H9 (cell line): ENCODE measurements at places on chromosomes 12 and 14. TPM values are rescaled to one million over a fixed set of nuclear protein-coding genes. Genes with fewer than 3 reads are reported as not detected.

GRCh38 chr14:72578514-72578913 lies 315.4 kb downstream of the DPF3 start:
- no peak for DNase-seq

- no peak for DNase-seq
These were observed 880.3 kb upstream of the MGAT4C start for GRCh38 chr12:87136330-87136976.

The MSI1 gene
- 91.5 and 93.2 TPM in 2 replicates for total RNA-seq

The SLC17A8 gene
- total RNA-seq = not detected in 2 replicates

GRCh38 chr14:45426685-45427282 lies 173.8 kb upstream of the MIS18BP1 start:
- DNase-seq = peak; percentile 37

The PIP4P1 gene
- total RNA-seq = 38.5 and 41.6 TPM in 2 replicates

GRCh38 chr12:103728323-103728722 lies 112.7 kb downstream of the NT5DC3 start:
- no peak for DNase-seq

DNA sequence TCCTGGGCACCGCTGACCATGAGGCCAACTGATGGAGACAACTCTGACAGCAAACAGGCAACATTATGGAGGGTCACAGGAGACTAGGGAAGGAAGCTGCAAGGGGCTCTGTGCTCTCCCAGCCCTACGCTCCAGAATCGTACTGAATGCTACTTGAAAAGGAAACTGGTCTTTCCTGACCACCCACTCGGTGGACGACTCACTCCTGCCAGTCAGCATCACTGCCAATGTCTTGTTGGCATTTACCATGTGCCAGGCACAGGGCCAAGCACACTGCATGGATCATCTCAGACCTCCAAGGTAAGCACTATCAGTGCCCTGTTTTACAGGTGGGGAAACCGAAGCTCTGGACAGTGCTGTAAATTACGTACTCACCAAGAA lies 38.0 kb downstream of the CCDC85C start:
- DNase-seq = no peak

DNA sequence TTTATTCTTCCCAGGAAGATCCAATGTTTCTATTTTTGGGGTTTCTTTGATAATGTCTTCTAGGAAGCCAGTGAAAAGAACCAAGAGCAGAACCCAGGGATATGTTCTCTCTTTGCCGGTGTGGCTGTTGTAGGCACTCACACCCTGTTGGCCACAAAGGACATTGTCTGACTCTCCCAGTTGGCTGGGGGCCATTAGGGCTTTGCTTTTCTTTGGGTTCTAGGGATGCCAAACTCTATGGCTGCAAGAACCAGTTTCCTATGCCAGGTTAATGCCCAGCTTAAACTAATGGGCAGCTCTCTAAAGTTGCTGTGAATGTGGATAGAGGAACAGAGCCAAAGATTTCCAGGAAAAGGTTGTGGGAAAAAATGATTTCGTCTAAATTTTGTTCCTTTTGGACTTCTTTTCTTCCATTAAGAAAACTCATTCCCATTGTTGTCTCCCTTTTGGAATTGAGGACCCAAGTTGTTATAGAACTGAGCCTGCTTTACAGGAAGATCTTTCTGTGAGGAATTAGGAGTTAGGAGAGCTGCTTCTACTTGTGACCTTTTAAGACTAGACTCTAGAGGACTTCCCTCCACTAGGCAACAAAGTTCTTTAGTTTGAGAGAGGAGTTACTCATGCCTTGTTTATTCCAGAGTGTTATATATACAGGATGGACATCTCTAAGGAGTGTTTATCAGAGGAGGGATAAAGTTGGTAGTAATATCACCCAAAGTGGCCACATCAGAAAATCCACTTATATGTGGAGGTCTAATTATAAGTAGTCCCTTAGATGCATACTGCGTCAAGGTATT lies 13.1 kb downstream of the COPZ1 start:
- DNase-seq = no peak
